Activated naive CD8-positive, alpha-beta T cell treated with anti-CD3 and anti-CD28 coated beads, Interleukin-2, amount 50 U/mL, for 16 hours (primary cell): ENCODE measurements at places on chromosomes 13 and 19.

- no peak for DNase-seq
Measured at GRCh38 chr19:57165846-57166245, 1.4 kb downstream of the DUXA start.

GRCh38 chr13:30526612-30527495 is 61.1 kb upstream of the HMGB1 start:
- no peak for DNase-seq

DNA sequence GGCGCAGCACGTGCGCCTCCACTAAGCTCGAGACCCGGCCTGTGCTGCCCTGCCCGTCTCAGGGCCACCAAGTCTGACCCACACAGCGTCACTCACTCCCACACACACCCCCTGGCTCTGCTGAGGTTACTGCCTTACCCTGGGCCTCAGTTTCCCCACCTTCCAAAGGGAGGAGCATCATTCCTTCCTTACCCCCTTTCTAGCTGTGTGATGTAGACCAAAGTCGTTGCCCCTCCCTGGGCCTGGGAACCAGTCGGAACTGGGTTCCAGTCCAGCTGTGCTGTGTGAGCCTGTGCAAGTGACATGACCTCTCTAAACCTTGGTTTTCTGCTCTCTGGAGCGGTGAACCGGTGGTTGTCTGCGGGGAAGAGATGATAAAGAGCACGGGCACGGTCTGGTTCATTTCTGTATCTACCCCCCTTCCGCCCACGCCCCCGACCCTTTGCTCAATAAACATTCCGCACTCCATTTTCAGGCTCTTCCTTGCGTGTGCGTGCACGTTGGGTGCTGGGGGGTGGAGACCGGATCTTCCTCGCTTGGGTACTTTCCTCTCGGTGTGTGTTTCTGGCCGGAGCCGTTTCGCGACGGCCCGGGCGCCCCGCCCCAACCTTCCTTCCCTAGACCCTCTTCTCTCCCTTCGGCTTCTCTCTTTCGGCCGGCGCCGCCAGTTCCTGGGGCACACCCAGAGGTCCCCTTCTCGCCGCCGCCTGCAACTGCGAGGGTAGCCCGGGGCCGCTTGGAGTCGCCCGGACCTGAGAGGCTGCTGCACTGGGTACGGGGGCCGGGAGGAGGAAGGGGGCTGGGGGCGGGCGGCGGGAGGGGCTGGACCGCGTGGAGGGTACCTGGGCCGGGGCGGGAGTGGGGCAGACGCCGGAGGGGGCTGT is at the start of gene ZNF581:
TSS of gene ZNF581 (plus strand) at position 647 of the 884 bp plus-strand sequence. CDS start 923 bp downstream, outside the sequence.
- peak; percentile 68 for DNase-seq

DNA sequence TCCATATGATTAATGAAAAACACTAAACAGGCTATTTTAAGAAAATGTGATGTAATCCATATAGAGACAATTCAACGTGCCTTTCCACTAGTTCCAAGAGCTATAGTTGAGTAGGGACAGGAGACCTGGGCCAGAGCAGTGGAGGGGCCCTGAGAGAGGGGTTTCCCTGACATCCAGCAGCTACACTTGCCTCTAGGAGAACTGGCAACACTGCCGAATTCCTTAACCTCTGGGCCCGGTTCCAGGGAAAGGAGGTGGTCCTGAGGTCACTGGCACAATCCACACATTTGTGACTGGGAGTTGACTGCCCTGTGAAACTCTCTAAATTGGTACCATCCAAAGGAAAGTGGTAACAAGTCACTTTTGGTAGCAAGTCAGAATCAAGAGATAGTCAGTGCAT is 264.4 kb downstream of the DCLK1 start:
- DNase-seq = no peak

- DNase-seq = no peak
Measured at GRCh38 chr13:24640752-24641151, 39.5 kb upstream of the ATP12A start.
